ENCODE measurements at places on chromosomes 1 and 21. TPM values are rescaled to one million over a fixed set of nuclear protein-coding genes. Genes with fewer than 3 reads are reported as not detected.

DNA sequence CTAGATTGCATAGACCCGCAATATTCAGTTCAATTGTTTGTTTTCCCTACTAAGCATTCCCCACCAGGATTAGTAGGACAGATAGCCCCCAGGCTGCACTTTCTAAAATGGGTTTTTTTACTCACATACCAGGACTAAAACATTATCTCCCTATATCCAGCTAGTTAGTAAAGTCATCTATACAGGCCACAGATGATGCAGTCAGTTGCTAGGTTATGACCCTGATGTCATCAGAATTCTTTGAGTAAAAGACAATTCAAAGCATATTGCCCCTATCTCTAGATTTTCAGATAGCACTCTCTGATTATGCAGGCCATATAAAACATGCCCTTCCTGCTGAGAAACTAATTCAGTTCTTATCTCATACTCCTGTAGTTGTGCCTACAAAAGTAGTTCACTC is 203.6 kb downstream of the LBR start:
- H3K4me3 ChIP-seq: no peak overlapping the region
- H3K36me3 ChIP-seq: no peaks in the 10 kb centered on the region
- no peak overlapping the region for H3K27ac ChIP-seq
- no peaks in the 10 kb centered on the region for H3K27me3 ChIP-seq

DNA sequence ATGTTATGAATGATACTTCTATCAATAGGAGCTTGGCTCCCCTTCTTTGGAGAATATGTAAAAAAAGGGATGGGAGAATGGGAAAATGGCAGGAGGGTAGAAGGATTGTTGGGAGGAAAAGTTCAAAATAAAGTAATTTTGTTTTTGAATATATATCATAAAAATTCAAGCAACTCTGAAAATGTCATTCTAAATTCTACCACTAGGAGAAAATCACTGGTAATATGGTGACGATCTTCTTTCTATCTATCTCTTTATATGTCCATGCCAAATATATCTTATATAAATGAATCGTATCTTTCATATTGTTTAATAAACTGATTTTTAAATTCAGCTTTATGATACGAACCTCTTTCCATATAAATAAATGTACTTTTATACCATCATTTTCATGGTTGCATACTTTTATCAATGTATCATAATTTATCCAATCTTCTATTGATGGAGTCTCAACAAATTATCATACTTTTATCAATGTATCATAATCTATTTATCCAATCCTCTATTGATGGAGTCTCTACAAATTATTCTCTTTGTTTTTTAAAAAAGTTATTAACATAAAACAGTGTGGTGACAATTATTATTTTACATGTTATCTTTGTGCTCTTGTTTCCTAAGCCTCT is 73.7 kb upstream of the MARK1 start:
- no peaks in the 10 kb centered on the region for H3K27me3 ChIP-seq
- DNase-seq: no peak
- H3K4me3 ChIP-seq: no peak overlapping the region
- H3K4me1 ChIP-seq: no peaks in the 10 kb centered on the region
- no peaks in the 10 kb centered on the region for H3K36me3 ChIP-seq

GRCh38 chr21:24729568-24729967 is 877.7 kb downstream of the MRPL39 start:
- H3K4me3 ChIP-seq: no peak overlapping the region
- DNase-seq: no peak
- H3K36me3 ChIP-seq: no peaks in the 10 kb centered on the region
- no peaks in the 10 kb centered on the region for H3K4me1 ChIP-seq

DNA sequence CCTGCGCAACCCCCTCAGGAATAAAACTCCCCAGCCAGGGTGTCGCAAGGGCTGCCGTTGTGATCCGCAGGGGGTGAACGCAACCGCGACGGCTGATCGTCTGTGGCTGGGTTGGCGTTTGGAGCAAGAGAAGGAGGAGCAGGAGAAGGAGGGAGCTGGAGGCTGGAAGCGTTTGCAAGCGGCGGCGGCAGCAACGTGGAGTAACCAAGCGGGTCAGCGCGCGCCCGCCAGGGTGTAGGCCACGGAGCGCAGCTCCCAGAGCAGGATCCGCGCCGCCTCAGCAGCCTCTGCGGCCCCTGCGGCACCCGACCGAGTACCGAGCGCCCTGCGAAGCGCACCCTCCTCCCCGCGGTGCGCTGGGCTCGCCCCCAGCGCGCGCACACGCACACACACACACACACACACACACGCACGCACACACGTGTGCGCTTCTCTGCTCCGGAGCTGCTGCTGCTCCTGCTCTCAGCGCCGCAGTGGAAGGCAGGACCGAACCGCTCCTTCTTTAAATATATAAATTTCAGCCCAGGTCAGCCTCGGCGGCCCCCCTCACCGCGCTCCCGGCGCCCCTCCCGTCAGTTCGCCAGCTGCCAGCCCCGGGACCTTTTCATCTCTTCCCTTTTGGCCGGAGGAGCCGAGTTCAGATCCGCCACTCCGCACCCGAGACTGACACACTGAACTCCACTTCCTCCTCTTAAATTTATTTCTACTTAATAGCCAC is 696 bp downstream of the TGFB2 start:
- H3K36me3 ChIP-seq: no peaks in the 10 kb centered on the region
- no peaks in the 10 kb centered on the region for H3K27me3 ChIP-seq
- no peak for DNase-seq
- peak overlapping the region; percentile 68 for H3K4me3 ChIP-seq
- H3K4me1 ChIP-seq: peaks cover 8% of the 10 kb centered on the region

The FBXO2 gene
- 27.3 TPM for total RNA-seq

- H3K27me3 ChIP-seq: no peaks in the 10 kb centered on the region
- H3K36me3 ChIP-seq: no peaks in the 10 kb centered on the region
- DNase-seq: no peak
- H3K4me1 ChIP-seq: peaks cover 95% of the 10 kb centered on the region
- peak overlapping the region; percentile 97 for H3K27ac ChIP-seq
Measured at GRCh38 chr1:54278941-54279422, 79.0 kb downstream of the MRPL37 start.

GRCh38 chr1:181504399-181504842 is 21.1 kb downstream of the CACNA1E start:
- no peak overlapping the region for H3K4me3 ChIP-seq
- no peaks in the 10 kb centered on the region for H3K27me3 ChIP-seq
- H3K36me3 ChIP-seq: no peaks in the 10 kb centered on the region
- no peaks in the 10 kb centered on the region for H3K4me1 ChIP-seq
- no peak for DNase-seq

DNA sequence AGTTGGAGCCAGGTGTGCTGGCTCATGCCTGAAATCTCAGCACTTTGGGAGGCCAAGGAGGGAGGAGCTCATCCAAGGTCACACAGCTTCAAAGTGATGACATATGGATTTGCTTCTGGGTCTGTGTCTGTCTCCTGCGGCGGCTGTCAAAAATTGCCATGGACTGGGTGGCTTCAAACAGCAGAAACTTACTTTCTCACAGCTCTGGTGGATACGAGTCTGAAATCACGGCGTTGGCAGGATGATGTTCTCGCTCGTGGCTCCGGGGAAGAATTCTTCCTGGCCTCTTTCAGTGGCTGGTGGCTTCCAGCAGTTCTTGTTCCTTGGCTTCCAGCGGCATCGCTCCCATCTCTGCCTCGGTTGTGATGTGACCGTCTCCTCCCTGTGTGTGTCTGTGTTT is 314.8 kb upstream of the C1orf174 start:
- DNase-seq: no peak
- H3K36me3 ChIP-seq: no peaks in the 10 kb centered on the region
- H3K27me3 ChIP-seq: no peaks in the 10 kb centered on the region
- H3K4me1 ChIP-seq: no peaks in the 10 kb centered on the region
- H3K4me3 ChIP-seq: no peak overlapping the region
- H3K27ac ChIP-seq: no peak overlapping the region

GRCh38 chr1:44636083-44636687 is 38.1 kb downstream of the TMEM53 start:
- H3K27ac ChIP-seq: no peak overlapping the region
- no peak for DNase-seq
- H3K4me1 ChIP-seq: peaks cover 26% of the 10 kb centered on the region
- no peaks in the 10 kb centered on the region for H3K27me3 ChIP-seq
- H3K4me3 ChIP-seq: no peak overlapping the region

DNA sequence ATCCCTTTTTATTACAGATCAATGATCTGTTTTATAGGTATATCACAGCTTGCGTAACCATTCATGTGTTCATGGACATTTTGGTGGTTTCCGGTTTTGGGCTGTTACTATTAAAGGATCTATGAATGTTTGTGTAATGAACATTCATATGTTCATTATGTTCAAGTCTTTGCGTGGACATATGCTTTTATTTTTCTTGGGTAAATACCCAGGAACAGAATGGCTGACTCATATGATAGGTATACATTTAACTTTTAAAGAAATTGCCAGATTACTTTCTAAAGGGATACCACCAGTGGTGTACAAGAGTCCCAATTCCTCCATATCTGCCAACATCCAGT is 73.7 kb downstream of the SPATA46 start:
- no peak overlapping the region for H3K4me3 ChIP-seq
- H3K36me3 ChIP-seq: no peaks in the 10 kb centered on the region
- H3K27ac ChIP-seq: no peak overlapping the region
- DNase-seq: no peak

The PTGFR gene
- total RNA-seq: 4.4 TPM

DNA sequence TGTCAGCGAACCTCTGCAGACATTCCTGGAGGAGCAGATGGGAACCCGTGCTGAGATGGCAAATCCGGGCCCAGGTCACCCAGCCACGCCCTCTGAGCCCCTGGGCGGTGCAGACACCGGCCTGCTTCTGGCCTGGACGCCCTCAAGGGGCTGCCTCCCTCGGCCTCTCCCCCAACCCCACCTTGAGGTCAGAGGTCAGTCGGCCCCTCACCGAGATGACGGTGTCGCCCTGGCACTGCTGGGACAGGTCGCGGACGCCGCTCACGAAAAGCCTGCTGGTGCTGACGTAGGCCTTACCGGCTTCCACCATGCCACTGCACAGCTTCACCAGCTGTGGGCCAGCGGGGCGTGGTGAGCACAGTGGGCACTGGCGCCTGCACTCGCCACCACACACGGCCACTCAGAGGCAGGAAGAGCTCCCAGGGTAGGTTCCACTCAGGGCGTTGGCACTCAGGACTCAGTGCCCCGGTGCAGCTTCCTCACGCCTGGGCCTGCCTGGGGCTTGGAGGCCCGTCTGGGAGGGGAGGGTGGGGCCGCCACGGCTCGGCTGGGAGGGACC is 4.7 kb downstream of the ACAP3 start:
- no peak overlapping the region for H3K4me3 ChIP-seq
- peaks cover 57% of the 10 kb centered on the region for H3K4me1 ChIP-seq
- peak overlapping the region; percentile 91 for H3K27ac ChIP-seq
- no peaks in the 10 kb centered on the region for H3K27me3 ChIP-seq

All from vagina (tissue), 2 donors.